Fibroblast of lung (primary cell): ENCODE measurements at places on chromosomes 13 and 19. TPM values are rescaled to one million over a fixed set of nuclear protein-coding genes. Genes with fewer than 3 reads are reported as not detected.

The NAT14 gene
- total RNA-seq, result 12.1 and 18.2 TPM in 2 replicates

The ZNF835 gene
- 3.3 and 3.6 TPM in 2 replicates for total RNA-seq

The ALKBH6 gene
- total RNA-seq, result 12.8 and 20.1 TPM in 2 replicates

The PSG6 gene
- 0.17 TPM in 1 of 2 replicates, not detected in the other for total RNA-seq

The ZNF493 gene
- total RNA-seq, result 24.7 and 32.4 TPM in 2 replicates

DNA sequence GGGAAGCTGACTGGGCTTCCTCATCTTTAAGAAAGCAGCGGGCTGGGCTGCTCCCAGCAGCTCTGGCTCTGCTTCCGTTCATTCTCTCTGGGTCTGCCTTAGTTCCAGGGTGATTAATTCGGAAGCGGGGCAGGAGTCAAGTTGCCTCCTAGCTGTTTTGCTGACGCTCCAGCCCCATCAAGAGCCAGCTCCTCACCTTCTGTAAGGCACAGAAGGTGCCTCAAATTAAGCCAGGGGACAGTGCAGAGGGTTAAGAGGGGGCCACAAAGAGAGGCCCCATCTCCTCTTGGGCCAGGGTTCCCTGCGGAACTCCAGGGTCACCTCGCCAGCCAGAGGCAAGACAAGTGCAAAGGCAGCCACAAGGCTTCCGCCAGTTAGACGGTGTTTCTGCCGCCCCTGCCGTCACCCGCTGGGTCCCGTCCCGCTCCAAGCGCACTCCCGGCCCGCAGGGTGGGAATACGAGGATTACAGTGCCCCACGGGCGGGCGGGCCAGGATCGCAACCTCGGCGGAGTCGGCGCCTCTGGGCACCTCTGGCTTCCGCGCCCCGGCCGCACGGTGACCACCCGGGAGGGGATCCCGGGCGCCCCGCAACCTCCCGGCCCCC, 508 bp downstream of the SLC15A1 start:
- peak; percentile 33 for DNase-seq

DNA sequence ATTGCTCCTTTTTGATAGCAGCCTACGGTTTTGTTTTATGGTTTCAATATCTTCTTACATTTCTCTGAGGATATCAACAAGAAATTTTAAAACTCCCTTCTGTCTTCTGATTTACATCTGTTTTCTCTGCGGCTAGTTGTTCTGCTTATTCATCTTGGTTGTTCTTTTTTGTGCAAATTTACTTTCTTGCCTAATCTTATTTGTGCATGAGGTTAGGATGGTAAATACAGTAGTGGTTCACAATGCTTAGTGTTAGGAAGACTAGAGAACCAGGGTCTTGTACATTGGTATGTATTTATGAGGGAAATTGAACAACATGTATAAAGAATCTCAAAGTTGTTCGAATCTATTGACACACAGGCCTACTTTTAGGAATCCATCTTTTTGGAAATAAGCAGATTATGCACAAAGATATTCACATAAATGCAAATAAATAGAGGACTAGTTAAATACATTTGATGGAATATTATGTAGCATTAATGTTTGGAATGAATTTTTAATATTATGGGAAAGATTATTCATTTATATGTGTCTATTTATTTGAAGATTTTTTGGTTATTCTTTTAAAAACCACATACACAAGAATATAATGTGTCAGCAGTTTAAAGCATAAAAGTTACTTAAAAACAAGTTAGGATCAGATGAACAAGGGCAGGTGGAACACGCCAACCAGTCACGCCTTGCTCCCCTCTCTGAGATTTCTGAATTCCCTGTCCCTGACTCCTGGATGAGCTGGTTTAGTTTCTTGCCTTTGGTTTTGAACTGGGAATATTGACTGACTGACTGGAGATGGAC, 51.4 kb upstream of the RFC3 start:
- no peak for DNase-seq

DNA sequence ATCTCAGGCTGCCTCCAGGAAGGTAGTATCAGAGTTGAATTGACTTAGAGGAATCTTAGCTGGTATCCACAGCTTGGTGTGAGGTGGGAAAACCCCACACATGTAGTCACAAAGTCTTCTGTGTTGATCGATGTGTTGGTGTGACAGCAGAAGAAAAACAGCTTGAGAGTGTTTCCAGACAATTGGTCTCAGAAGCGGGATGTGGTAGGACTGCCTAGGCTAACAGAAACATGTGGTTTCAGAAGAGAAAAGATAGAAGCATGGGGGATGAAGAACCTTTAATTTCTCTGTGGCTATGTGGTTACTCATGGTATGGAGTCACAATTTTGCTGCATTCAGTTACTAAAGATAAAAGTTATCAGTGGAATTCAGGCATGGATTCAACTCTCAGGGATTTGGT, 134.7 kb upstream of the SLITRK5 start:
- DNase-seq, result peak; percentile 64

GRCh38 chr19:53365899-53366493, 491 bp downstream of the ZNF525 start:
- no peak for DNase-seq

DNA sequence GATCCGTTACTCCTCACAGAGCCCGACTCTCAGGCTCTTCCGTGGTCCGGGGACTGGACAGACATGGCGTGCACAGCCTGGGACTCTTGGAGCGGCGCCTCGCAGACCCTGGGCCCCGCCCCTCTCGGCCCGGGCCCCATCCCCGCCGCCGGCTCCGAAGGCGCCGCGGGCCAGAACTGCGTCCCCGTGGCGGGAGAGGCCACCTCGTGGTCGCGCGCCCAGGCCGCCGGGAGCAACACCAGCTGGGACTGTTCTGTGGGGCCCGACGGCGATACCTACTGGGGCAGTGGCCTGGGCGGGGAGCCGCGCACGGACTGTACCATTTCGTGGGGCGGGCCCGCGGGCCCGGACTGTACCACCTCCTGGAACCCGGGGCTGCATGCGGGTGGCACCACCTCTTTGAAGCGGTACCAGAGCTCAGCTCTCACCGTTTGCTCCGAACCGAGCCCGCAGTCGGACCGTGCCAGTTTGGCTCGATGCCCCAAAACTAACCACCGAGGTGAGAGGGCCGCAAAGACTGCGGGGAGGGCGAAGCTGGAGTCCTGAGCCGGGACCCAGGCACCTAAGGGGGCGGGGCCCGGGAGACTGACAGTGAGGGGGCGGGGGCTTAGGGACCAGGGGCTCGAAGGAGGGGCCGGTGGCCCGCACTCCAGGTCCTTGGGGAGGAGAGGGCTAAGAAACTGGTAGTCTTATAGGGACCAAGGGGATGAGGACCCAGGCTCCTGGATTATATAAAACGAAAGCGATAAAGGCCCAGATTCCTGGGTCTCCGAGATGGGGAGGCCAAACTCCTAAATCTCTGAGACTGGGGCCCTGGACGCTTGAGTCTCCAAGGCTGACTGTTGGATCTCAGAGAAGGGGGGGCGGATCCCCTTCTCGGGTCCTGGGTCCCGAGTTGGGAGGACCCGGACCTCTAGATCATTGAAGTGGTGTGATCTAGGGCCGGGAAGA, 2.0 kb downstream of the ETV2 start:
- peak; percentile 76 for DNase-seq

GRCh38 chr19:46404753-46405468, 8.5 kb downstream of the CCDC8 start:
- DNase-seq, result no peak

DNA sequence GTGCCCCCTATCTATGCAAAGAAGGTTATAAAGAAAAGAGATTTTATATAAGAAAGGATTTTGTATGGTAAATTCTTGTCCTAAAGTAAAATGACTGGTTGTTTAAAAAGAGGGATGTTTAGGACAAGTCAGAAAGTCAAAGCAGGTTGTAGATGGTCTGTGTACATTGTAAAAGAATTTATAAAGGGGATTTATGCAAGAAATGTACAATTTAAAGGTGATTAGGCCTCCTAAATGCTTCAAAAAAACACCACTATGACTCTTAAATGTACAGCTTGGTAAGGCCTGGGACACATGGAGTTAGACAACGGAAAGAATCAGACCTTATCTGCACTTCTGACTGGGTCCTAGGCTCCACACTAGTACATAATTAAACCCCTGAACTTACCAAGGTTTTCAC, 19.3 kb upstream of the C13orf42 start:
- DNase-seq, result no peak

GRCh38 chr19:46710687-46711086, 6.2 kb downstream of the PRKD2 start:
- DNase-seq, result no peak

- DNase-seq, result peak; percentile 79
Observed at GRCh38 chr13:33207615-33207961, 78.0 kb downstream of the STARD13 start.

DNA sequence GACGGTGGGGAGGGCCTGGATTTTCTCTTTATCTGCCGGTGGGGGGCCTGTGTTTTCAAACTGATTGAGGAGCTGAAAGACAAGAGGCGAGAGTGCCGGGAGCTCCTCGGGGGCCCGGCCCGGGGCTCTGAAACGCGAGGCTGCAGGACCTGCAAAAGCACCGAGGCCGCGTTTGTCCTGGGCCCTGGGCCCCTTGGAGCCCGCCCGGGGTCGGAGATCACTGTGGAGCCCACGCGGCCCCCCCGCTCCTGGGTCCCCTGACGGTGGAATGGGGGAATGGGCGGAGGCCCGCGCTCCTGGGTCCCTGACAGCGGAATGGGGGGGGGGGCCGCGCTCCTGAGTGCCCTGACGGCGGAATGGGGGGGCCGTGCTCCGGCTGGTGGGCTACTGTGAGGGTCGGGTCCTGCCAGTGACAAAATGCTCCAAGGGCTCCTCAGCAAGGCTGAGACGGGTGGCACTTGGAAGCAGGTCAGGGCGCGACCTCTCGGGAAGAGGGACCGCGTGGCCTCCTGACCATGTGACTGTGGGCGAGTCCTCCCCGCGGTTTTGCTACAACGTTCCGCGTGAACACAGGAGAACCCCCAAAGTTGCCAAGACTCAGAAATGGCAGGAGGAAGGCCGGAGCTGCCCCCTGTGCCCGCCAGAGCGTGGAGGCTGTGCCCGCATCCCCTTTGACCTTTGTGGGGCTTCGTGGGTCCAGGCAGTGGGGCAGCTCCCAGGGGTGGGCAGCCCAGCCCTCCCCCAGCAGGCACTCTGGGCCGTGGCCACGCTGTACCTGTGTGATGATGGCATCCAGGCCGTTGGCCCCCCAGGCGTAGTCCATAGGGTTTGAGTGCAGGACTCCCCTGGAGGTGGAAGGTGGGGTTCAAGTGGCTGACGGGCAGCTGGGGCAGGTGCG, 9.5 kb downstream of the FGF22 start:
- DNase-seq, result no peak

GRCh38 chr13:110555601-110556223, 5.8 kb downstream of the RAB20 start:
- DNase-seq, result no peak

DNA sequence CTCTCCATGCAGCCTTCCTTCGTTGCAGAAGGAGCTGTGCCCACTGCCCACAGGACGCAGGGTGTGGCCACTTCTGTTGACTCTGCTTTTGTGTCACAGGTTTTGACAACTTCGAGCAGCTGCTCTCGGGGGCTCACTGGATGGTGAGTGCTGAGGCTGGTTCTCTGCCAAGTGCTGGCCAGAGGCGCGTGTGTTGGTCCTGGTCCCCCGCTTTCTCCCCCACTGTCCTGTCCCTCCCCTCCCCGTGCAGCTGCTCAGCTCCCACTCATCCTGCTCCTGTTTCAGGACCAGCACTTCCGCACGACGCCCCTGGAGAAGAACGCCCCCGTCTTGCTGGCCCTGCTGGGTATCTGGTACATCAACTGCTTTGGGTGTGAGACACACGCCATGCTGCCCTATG, 10.6 kb upstream of the PDCD2L start:
- no peak for DNase-seq

- DNase-seq, result no peak
Observed at GRCh38 chr13:63351081-63351480, 1935.4 kb upstream of the PCDH20 start.

DNA sequence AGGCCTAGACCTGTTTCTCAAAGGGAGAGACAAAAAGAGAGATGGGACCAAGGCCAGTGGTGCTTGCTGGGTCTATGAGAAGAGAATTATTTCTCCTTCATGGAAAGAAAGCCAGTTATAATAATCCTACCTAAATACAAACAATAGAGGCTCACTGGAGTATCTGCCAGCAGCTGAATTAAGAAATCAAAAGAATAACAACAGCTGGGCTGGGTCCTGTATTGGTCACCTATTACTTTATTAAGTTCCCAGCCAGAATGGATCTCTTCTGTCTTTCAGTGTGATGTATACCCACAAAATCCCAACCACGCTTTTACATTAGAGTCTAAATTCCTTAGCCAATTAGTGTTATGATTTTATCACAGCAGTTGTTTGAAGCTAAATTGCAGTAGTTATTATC, 297.8 kb upstream of the DACH1 start:
- no peak for DNase-seq

DNA sequence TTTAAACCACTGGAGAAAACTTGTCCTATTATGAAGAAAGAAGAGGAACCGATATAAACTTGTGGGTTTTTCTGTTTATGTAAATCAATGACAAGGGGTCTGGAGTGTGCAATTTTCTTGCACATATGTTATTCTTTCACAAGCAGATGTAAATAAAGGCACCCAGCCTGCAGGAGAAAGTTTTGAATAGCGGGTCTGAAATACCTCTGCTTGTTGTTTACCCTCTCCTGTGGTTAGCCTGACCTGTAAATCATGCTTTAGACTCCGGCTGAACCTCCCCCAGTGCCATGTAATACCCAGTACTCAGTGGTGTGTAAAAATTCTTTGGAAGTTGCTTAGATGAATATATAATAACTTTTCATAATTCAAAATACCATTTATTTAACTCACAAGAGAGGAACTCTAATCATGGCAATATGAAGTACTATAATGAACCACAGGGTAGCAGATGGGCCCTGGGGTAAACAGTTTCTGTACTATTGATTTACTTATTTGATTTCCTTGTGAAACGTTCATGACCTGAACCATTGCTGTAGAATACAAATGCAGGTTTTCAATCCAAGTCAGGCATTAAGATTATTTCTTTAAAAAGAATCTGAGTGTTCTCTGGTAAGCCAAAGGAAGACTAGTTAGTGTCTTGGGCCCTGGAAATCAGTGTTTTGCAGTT, 245.1 kb downstream of the LMO7 start:
- DNase-seq, result peak; percentile 91

DNA sequence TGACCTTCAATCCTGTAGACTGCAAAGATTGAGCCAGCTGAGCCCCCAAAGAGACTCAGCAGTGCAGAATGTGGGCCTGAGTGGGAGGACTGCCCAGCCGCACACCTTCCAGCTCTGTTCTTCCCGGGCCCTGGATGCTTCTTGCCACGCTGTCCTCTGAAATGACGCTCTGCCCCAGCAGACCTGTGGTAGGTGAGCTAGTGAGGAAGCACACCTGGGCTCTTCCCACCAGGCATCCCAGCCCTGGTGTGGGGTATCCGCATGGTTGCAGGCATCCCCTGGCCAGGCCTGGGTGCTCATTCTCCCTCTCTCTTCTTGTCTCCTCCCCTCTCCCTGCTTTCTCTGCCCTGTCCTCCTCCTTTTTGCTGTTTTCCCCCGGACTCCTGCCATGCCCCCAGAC, 9.8 kb upstream of the MZF1 start:
- DNase-seq, result no peak

DNA sequence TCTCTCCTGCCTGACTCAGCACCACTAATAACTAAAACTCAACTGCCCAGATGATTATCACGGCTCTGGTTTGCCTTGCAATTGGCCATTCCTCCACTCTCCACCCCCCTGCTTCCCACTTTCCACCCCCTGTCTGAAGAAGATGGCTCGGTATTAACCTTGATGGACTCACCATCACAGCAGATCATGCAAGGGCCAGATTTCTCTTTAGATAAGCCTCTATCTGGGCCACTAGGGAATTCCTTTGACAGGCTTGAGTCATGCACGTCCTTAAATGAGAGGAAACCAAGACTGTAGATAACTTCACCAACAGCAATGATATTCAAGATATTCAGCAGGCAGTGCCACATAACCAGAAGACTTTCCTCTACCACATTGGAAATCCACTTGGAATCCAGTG, 131.1 kb upstream of the NBEA start:
- no peak for DNase-seq

GRCh38 chr13:30097701-30098100, 209.7 kb downstream of the KATNAL1 start:
- DNase-seq, result no peak
